Stimulated activated CD4-positive, alpha-beta T cell treated with anti-CD3 and anti-CD28 coated beads, Interleukin-2, amount 100 ng/mL, for 48 hours (primary cell): ENCODE measurements at places on chromosomes 5 and 9.

DNA sequence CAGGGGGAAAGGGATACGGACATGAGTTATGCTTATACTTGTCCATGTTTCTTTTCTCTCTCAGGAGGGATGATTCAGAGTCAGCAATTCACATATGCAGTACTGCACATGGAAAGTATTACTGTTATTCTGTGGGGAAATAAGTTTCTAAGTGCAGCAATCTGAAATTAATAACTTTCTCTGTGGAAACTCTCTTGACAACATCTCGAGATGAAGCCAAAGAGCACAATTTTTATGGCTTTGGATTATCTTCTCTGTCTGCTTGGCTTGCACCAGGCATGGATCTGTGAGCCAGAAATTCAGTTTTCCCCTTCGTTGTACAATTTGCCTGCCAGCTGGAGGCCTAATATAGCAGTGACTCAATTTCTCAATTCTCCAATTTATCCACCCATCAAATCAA, 2.5 kb upstream of the NDFIP1 start:
- no peak for DNase-seq

DNA sequence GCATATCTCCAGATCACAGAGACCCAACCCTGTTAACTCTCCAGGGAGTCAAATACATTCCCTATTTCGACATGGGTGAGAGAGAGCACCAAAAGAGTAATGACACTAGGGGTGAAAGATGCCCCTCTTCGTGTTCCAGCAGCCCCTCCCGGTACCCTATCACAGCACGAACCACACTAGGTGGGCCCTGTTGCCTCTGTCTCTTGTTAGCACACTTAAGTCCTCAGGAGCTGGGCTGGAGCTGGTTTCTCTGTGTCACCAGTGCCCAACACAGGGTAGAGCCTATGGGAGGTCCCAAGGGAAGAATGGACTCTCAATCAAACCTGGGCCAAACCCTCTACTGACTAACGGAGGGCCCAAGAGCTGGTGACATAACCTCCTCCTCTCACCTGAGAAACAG, 1.2 kb downstream of the CDK20 start:
- no peak for DNase-seq

DNA sequence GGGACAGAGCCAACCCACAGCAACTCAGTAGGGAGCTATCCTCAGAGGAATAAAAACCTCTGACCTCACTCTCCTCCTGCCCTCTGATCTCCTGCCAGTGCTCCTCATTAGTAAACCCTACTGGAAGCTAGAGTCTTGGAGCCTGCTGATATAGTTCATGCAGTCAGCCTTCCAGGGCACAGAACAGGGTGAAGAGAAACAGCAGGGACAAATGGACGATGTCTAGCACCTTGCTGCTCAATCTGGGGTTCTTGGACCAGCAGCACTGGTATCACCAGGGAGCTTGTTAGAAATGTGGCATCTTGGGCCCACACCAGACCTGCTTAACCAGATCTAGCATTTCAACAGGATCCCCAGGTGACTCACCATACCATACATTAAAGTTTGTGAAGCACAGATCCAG, 5.5 kb upstream of the GALNT12 start:
- DNase-seq, result no peak

DNA sequence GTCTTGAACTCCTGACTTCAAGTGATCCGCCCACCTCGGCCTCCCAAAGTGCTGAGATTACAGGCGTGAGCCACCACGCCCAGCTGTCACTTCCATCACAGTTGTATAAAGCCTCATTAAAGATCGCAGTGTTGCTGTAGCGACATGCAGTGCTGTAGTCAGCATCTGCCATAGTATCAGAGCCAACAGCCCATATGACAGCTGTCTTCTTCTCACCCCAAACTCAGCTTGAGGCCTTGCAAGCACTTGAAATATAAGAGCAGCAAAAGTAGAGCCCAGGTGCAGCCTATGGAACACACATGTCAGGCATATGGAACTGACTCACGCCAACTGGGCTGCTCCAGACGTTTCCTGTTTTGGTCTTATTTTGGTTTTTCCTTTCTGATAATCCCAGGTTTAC, 167.8 kb downstream of the TRIO start:
- no peak for DNase-seq

DNA sequence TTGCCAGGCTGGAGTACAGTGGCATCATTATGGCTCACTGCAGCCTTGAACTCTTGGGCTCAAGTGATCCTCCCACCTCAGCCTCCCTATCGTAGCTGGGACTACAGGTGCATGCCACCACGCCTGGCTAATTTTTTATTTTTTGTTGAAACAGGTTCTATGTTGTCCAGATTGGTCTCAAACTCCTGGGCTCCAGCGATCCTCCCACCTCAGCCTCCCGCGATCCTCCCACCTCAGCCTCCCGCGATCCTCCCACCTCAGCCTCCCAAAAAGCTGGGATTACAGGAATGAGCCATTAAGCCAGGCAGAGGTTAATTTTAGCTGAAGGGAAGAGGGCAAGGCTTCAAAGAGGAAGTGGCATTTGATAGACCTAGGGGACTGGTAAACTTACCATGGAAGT, 32.8 kb upstream of the CCNB1 start:
- no peak for DNase-seq

DNA sequence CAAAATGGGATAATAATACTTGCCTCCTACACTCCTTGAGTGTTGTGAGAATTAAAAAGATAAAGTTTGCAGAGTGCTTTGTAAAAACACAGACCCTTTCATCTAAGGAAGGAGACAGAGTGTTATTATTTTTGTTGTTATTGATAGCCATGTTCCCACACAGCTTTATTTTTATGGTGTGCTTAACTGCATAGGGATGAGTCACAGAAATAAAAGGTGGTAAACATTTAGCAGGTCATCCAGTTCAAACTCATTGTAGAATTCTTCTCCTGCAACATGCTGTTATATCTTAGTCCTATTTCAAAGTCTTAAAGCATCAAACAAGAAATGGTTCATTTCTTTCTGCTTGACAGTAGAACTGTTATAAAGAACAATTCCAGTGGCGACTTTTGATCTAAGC, 367.5 kb upstream of the ACTBL2 start:
- DNase-seq, result no peak

GRCh38 chr5:166961913-166962312, 1329.5 kb upstream of the WWC1 start:
- DNase-seq, result no peak

- no peak for DNase-seq
Measured at GRCh38 chr5:2894736-2895135, 143.3 kb upstream of the IRX2 start.

- no peak for DNase-seq
Measured at GRCh38 chr5:59673438-59674058, 220.0 kb downstream of the PDE4D start.

DNA sequence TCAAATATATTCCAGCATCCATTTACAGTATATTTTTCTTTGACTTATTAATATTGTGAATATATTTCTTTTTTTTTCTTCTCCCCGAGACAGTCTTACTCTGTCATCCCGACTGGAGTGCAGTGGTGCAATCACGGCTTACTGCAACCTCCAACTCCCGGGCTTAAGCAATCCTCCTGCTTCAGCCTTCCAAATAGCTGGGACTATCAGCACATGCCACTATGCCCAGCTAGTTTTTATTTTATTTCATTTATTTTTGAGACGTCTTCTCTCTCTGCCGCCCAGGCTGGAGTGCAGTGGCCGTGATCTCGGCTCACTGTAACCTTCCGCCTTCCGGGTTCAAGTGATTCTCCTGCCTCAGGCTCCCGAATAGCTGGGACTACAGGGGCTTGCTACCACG, 7.4 kb upstream of the GLIPR2 start:
- no peak for DNase-seq

GRCh38 chr5:90932052-90932699, 373.6 kb downstream of the ADGRV1 start:
- DNase-seq, result peak; percentile 9

GRCh38 chr5:136605638-136606037, 240.3 kb upstream of the TRPC7 start:
- DNase-seq, result no peak

DNA sequence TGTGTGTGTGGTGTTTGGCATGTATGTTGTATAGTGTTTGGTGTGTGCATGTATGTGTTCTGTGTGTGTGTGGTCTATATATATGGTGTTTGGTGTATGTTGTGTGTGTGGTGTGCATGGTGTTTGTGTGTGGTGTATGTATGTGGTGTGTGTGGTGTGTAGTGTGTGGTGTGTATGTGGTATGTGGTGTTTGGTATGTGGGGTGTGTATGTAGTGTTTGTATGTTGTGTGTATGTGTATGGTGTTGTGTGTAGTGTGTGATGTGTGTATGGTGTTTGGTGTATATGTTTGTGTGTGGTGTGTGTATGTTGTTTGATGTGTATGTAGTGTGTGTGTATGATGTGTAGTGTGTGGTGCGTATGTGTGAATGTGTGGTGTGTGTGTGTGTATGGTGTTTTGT, 78.8 kb downstream of the HMCN2 start:
- DNase-seq, result no peak

GRCh38 chr9:36357639-36358038, 42.4 kb downstream of the RNF38 start:
- no peak for DNase-seq

- no peak for DNase-seq
Measured at GRCh38 chr9:101383361-101383760, 1.4 kb downstream of the BAAT start.

GRCh38 chr5:62828742-62829603, 250.4 kb downstream of the LRRC70 start:
- DNase-seq, result no peak
